Right ventricle myocardium inferior (tissue), 1 donor: ENCODE measurements at places on chromosomes 4 and X. TPM values are rescaled to one million over a fixed set of nuclear protein-coding genes. Genes with fewer than 3 reads are reported as not detected.

- DNase-seq, result no peak
Measured at GRCh38 chr4:156347412-156348075, 393.9 kb upstream of the CTSO start.

GRCh38 chr4:155807021-155807420 lies 48.2 kb downstream of the GUCY1B1 start:
- no peak for DNase-seq

- DNase-seq, result no peak
Measured at GRCh38 chrX:105282077-105282476, 61.6 kb upstream of the TEX13A start.

DNA sequence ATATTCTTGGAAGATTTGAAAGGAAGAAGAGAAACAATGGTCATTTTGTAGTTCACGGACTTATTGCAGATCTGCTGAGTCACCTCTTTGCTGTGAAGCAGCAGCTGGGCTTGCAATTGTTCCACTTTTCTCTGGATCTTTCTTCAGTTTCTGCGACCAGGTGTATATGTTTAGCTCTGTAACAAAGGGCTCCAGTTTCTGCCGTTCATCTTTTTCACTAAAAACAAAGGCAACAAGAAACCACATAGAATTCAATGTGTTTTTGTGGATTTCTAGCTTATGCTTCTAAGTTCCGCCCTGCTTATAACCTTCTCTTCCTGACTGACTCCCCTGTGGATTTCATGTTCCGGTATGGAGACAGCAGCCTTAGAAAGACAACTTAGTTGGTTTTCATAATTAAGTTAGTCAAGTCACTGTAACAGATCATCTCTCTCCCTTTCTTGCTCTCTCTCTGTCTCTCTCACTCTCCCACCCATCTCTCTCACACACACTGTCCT lies 121.6 kb upstream of the EPHA5 start:
- DNase-seq, result no peak

GRCh38 chr4:1775731-1776500 lies 17.2 kb upstream of the FGFR3 start:
- no peak for DNase-seq

DNA sequence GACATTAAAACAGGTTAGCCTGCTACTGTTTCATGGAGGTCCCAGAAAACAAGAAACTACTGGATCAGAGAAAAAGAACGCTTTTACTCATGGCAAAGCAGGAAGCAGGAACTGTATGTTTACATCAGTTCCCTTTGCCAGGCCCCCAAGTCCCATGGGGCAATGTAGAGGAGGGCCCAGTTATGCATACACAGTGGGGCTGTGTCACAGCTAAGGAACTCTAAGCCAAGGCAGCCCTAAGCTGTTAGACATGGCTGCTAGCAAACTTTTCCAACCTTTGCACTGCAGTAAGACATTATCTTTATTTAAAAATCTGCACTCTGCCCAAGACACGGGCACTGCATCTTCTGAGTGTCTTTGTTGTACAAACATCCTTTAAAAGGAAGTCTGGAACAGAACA lies 975.8 kb downstream of the C4orf33 start:
- DNase-seq, result no peak

CASK gene
- total RNA-seq, result 16.6 TPM

GRCh38 chr4:141132072-141132708 lies 1.1 kb downstream of the RNF150 start:
- DNase-seq, result no peak

TMEM144 gene
- 12.6 TPM for total RNA-seq

DNA sequence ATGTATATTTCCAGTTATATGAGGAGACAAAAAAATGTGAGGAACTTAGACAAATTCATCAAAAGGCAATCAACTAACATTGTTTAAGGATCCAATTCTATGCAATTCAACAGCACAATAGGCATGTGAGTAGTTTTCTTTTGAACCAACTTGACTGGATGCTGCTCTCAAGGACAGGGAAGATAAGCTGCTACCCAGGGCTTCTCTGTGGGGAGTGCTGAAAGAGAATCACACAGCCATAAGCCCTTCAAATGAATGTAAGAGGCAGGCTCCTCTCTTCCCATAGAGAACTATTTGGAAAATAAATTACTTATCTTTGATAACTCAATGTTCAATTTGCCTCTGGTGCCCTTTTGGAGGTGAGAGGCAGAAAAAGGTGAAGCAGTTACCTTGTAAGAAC lies 1413.6 kb downstream of the PCDH7 start:
- DNase-seq, result no peak

GRCh38 chr4:57077550-57078343 lies 32.4 kb downstream of the IGFBP7 start:
- no peak for DNase-seq

- no peak for DNase-seq
Measured at GRCh38 chr4:57691370-57691769, 581.2 kb upstream of the IGFBP7 start.

DNA sequence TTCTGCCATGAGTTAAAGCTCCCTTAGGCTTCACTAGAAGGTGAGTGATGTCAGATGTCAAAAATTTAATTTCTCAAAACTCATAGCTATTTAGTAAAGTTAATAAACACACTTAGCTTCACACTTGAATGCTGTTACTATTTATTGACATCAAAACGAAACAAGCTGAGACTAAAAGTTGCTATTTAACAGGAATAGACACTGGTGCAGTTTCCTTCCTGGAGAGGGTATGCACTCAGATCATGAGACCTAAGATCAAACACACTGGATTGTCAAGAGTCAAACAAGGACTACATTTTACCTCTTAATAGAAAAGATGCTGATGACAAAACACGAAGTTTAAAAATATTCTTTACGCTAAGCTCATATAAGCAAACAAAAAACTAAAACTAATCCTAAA lies 18.9 kb downstream of the UPF3B start:
- no peak for DNase-seq

GPRIN3 gene
- total RNA-seq, result 5.9 TPM

DNA sequence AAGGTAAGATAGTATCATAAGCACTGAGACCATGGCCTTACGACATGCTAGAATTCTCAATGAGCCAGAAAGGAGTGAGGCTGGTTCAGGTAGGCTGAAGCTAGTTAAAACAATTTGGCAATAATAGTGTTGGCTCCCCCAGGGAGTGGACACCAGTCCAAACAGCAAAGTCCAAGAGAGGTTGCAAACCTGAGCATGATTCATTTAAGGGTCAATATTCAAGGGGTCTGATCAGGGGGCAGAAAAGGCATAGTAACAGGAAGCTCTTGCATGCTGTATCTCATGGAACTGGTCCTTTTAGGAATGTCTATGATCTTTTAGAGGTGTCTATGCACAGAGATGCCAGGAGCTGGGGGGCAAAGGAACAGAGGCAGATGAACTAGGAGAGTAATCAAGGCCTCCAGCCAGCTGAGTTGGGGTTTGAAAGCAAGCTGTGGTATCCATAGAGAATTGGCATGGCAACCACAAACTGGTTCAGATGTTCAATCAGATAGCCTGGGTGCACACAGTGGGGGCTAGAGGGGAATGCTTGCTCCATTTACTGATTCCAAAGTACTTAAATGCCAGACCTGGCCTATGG lies 5.1 kb downstream of the GJB1 start:
- DNase-seq, result no peak

DNA sequence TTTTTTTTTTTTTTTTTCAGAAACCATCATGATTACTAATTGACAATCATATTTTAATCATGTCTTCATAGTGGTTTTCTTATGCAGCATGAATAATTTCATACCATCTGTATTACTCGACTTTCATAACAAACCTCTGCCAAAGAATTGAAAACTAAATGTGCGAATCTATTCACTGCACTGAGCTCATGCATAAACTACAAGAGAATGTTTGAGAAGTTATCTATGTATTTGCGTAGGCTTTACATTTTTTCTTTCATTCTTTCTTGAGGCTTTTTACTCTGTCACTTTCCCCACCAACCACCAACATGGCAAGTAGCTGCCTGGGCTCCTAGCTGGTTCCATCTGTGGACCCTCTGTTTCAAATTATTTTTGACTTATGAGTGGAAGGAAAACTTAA lies 1761.0 kb downstream of the STIM2 start:
- DNase-seq, result no peak

GRCh38 chr4:13599159-13599558 lies 28.4 kb downstream of the BOD1L1 start:
- DNase-seq, result no peak

- no peak for DNase-seq
Measured at GRCh38 chr4:93529692-93530372, 298.7 kb upstream of the ATOH1 start.

GRCh38 chr4:33996075-33996718 lies 2248.1 kb downstream of the ARAP2 start:
- DNase-seq, result no peak

GRCh38 chrX:118657413-118657812 lies 70.0 kb upstream of the IL13RA1 start:
- no peak for DNase-seq

- DNase-seq, result no peak
Measured at GRCh38 chrX:122582280-122582974, 601.7 kb upstream of the GRIA3 start.

DNA sequence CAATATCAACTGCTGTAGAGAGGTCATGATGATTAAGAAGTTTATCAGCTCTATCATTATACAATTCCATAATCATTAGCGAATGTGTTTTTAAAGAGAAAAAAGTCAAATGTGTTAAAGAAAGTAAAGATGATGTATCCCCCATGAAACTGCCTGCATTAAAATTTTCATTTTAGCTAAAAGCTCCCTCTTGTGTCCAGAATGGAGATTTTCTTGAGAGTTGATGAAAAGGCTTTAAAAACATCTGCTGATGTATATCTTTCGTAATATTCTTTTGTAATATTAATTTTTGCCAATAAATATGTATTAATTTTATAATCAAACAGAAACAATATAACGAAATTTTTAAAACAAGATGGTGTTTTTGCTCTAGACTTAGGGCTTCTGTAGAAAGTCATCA lies 52.1 kb upstream of the LHFPL1 start:
- no peak for DNase-seq

DNA sequence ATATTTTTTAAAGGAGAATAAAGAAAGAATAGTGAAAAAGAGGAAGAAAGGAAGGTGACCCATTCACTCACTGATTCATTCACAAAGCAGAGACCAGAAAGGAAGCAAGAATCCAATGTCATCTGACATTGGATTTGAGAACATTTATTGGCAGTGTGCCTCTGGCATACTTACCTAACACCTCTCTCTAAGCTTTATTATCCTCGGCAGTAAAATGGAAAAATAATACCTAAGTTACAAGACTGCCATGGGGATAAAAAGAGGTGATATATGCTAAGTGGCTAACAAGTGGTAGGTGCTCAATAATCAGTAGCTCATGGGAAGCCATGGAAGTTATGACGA lies 41.6 kb upstream of the PPARGC1A start:
- DNase-seq, result no peak

HHIP gene
- total RNA-seq, result not detected

DNA sequence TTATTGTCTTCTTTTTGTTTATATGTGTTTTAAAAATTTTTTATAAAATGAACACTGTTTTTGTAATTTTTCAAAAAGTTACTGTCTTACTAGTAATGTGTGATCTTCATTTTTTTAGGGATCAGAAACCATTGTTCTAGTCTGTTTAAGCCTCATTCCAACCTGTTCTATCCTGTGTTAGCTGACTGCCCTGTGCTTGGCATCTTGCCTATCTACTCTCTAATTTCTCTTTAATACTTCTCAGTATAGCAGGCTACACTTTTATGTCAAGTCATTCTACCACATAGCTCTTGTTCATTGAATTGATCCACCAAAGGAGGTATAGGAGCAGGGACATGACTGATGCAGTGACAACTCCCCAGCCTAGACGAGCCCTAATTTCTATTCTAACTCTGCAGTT lies 70.2 kb upstream of the PLS3 start:
- no peak for DNase-seq

GPAT3 gene
- total RNA-seq, result 33.8 TPM

- no peak for DNase-seq
Measured at GRCh38 chr4:8391071-8391470, 49.5 kb downstream of the ACOX3 start.

MGARP gene
- 0.27 TPM for total RNA-seq

RIPPLY1 gene
- not detected for total RNA-seq

FAM47E gene
- total RNA-seq, result 2.4 TPM

DNA sequence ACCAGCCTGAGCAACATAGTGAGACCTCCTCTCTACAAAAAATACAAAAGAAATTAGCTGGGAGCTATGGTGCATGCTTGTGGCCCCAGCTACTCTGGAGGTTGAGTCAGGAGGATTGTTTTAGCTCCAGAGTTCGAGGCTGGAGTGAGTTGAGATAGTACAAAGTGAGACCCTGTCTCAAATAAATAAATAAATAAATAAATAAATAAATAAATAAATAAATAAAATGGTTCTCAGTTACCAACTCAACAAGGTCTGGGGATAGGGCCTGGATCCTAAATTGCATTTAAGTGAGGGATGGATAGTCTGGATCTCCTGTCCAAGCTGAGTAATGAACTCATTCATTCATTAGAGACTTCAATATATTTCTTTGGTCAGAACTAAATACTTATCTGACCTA lies 115.7 kb upstream of the IL1RAPL2 start:
- DNase-seq, result no peak

- no peak for DNase-seq
Measured at GRCh38 chrX:86121916-86122315, 26.3 kb upstream of the DACH2 start.

GRCh38 chr4:52312722-52313121 lies 261.6 kb downstream of the SPATA18 start:
- DNase-seq, result no peak

IQSEC2 gene
- 11.6 TPM for total RNA-seq

DNA sequence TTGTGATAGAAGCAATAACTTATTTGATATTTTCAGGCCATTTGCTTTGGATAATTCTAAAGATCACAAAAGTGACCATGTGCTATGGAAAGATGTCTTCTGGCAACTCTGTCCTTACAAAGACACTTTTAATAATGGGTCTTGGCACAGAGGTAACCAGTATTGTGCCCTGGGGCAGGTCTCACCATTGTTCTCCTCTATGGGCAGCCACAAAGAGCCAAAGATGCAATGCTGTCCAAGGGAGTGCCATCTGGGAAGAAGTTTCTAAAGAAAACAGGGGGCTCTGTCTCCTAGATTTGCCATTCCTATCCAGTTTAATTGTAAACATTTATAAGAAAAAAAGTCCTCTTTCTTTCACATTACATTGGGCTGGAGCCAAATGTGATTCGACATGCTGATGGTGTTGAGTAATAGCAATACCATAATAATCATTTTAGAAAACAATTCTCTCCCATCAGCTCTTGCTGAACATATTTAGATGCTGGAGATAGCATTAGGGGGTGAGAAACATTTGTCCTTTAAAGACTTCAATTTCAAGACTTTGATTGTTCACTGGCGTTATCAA lies 179.9 kb downstream of the KIT start:
- DNase-seq, result no peak

EPGN gene
- 0.19 TPM for total RNA-seq

DRP2 gene
- not detected for total RNA-seq

CENPU gene
- total RNA-seq, result 1.8 TPM
